Mesothelial cell of epicardium (in vitro differentiated cells): ENCODE measurements at places on chromosomes 5 and 9. TPM values are rescaled to one million over a fixed set of nuclear protein-coding genes. Genes with fewer than 3 reads are reported as not detected.

DNA sequence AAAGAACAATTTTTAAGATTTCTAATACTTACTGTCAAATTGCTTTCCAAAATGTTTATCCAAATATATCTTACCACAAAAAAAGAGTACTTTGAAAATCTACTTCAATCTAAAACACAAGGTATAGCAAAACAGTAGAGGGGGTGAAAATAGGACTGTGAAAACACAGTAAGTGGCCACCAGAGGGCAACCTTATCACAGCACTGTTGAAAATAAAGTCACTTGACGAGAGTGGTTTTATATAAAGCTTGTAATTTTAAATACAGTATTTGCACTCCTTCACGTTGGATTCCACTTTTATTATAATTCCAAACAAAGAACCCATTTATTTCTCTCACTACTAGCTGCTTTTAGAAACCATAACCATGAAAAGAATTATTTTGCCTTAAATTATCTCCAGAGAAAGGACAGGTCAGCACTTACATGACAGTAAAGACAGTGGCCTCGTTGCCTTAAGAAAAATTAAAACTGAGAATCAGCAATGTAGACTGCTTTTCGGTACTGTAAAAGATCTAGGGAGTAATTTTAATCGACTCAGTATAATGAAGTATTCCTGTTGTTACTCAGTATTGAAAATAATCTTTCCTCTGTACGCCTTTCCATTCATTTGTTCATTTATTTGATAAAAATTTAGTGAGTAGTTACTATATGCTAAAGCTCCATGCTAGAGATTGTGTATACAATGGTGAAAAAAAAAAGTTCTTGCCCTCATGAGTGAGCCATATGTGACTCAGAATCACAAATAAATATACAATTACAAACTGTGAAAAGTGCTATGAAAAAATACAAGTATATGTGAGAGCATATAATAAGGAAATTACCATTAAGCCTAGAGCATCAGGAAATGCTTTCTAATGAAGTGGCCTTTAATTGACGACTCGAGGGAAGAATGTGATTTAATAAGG, 40.0 kb upstream of the CDK5RAP2 start:
- peak; percentile 45 for DNase-seq

DNA sequence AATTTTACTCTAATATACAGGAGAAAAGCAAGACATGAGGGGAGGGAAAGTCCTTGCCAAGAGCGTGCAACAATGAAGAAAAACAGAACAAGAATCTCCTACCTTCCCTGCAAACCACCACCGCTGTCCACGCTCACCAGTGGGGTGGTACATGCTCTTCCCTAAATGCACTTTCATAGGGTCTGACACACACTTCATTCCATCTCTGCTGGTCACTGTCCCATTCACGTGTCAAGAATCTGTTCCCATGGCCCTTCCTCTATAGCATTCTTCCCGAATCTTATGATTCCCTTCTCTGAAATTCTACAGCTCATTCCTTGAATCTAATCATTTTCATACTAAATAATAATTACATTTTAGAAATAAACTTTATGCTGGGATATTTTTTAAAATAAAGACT, 11.4 kb upstream of the DNAH5 start:
- DNase-seq, result no peak

- no peak for DNase-seq
These were observed 157.7 kb upstream of the POU5F2 start for GRCh38 chr5:93899026-93899600.

GRCh38 chr5:96743805-96744204, 63.9 kb downstream of the ERAP1 start:
- DNase-seq, result no peak

- DNase-seq, result no peak
These were observed 65.0 kb downstream of the ST8SIA4 start for GRCh38 chr5:100838048-100838473.

Gene REXO4
- total RNA-seq, result 26.1 to 28.2 TPM (median 27.0 TPM) in 3 replicates

GRCh38 chr5:116652196-116652729, 77.6 kb upstream of the SEMA6A start:
- DNase-seq, result peak; percentile 40

Gene SLC34A3
- total RNA-seq, result 0.23 to 0.27 TPM in 2 of 3 replicates, not detected in the other

DNA sequence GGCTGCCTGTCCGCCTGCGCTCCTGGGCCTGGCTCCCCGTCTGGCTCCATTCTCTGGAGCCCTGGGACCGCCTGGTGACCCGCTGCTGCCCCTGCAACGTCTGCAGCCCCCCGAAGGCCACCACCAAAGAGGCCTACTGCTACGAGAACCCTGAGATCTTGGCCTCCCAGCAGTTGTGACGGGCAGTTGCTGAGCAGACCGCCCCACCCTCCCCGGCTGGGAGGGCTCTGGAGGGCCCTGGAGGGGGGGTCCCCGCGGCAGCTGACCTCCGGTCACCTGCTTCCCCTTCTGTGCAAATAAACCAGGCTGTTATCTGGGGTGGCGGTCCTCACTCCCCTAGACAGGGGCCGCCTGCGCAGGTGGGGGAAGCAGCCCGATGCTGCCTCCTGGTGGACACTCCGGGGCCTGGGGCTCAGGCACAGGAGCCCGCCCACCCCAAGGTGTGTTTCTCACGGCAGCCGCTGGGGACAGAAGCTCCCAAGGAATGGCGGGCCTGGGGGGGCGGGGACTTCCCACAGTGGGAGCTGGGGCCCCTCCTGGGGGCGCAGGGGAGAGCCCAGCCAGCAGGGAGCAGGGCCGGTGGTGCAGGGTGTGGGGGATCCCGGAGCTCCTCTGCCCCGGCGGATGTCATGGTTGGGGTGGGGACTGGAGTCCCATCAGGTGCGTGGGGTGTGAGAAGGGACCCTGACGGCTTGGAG, 4.7 kb upstream of the TUBB4B start:
- peak; percentile 95 for DNase-seq

Gene PDZD2
- 21.5 to 23.1 TPM (median 22.1 TPM) in 3 replicates for total RNA-seq

DNA sequence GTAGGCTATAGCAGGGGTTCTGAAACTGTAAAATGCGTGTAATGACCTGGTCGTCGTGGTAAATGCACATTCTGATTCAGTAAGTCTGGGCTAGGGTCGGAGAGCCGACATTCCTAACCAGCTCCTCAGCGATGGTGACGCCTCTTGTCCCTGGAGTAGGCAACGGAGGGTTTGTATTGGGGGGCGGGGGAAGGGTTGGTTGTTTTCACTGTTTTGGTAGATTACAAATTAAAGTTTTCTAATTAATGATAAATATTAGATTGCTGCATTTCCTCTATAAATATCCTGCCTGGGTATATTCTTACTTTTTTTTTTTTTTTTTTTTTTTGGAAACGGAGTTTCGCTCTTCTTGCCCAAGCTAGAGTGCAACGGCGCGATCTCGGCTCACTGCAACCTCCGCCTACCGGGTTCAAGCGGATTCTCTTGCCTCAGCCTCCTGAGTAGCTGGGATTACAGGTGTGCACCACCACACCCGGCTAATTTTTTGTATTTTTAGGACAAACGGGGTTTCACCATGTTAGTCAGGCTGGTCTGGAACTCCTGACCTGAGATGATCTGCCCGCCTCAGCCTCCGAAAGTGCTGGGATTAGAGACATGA, 566 bp upstream of the ALDH7A1 start:
- no peak for DNase-seq

DNA sequence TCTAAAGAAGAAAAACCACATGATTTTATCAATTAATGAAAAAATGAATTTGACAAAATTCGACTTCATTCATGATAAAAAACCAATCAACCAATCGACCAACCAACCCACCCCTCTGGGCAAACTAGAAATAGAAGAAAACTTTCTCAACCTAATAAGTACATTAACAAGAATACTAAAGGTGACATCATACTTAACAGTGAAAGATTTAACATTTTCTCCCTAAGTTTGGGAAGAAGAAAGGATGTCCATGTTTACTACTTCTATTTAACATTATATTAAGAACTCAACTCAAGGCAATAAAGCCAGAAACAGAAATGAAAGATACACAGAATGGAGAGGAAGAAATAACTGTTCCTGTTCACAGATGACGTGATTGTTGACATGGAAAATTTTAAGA, 476.1 kb upstream of the MEF2C start:
- no peak for DNase-seq

GRCh38 chr5:181173420-181174342, 26.3 kb downstream of the OR2V2 start:
- DNase-seq, result no peak

Gene OBP2B
- total RNA-seq, result not detected in 3 replicates

Gene FBP2
- not detected in 3 replicates for total RNA-seq

- DNase-seq, result no peak
These were observed 84.0 kb downstream of the SEC61B start for GRCh38 chr9:99305820-99306811.

Gene GABRP
- 274 to 327 TPM (median 301 TPM) in 3 replicates for total RNA-seq

- no peak for DNase-seq
These were observed 428.8 kb downstream of the ARHGEF28 start for GRCh38 chr5:74054641-74055421.

GRCh38 chr5:143619040-143619439, 192.9 kb upstream of the HMHB1 start:
- DNase-seq, result no peak

Gene HTR1A
- 0.13 TPM in 1 of 3 replicates, not detected in the others for total RNA-seq

Gene SLC6A18
- not detected in 3 replicates for total RNA-seq

GRCh38 chr5:66475731-66476130, 120.5 kb upstream of the MAST4 start:
- DNase-seq, result no peak

GRCh38 chr5:152072091-152072490, 147.4 kb upstream of the GLRA1 start:
- no peak for DNase-seq

DNA sequence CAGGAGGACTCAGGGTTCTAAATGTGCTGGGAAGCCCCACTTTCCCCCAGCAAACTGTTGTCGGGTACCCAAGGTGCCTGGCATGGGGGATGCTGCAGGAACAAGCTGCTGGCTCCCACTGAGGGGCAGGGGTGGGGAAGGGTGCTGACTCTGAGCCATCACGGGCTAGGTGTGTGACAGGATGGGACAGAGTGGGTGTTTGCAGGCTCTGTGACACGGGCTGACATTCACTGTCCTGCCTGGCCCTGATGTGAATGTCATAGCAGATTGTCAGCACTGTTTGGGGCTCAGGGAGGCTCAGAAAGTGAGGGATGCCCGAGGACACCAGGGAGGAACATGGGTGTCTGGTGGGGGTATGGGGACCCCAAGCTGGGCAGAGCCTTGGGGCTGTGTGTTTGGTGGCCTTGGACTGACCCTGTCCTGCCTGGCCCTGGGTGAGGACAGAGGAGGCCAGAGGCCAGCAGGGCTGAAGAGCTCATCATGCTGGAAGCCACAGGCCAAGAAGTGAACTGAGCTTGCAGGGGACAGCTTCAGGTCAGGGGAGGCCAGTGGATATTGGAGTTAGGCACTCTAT, 20.6 kb downstream of the WNK2 start:
- DNase-seq, result no peak

DNA sequence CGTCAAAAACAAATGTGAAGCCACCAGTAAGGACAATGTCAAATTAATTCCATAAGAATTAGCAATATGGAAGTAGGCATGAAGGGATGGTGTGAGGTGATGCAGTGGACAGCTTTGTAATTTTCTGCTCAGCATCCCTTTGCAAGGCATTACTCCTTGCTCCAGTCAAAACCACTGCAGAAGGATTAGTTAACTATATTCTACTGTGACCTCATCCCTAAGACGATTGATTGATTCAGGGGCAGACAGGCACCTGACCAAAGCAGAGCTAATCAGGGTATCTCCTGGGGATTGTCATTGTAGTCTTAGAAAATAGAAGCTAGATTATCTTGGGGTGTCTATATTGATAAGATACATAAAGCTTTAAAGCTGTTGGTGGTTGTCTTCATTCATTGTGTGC, 98.7 kb downstream of the NMUR2 start:
- no peak for DNase-seq

Gene GLRA1
- total RNA-seq, result not detected in 3 replicates

GRCh38 chr9:38244971-38245370, 147.5 kb upstream of the ALDH1B1 start:
- no peak for DNase-seq

DNA sequence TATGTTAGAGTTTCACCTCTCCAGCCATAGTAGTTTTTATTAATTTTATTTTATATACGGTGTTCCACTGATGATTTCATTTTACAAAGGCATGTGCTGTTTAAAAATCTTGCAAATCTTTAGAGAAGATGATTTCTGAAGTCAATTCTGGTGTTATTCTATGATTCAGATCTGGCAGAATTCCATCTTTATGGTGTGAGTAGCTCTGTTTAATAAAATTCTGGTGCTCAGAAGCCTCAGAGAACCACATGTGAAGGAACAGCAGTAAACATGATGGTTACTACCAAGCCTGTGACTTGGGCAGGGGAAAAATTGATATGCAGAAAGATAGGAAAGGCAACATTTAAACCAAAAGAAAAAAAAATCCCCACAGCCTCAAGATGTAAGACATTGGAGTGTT, 299.7 kb downstream of the NPR3 start:
- DNase-seq, result no peak

GRCh38 chr9:98037357-98037756, 19.2 kb upstream of the NANS start:
- DNase-seq, result no peak

- no peak for DNase-seq
These were observed 395.4 kb downstream of the CSNK1G3 start for GRCh38 chr5:123907349-123907748.

DNA sequence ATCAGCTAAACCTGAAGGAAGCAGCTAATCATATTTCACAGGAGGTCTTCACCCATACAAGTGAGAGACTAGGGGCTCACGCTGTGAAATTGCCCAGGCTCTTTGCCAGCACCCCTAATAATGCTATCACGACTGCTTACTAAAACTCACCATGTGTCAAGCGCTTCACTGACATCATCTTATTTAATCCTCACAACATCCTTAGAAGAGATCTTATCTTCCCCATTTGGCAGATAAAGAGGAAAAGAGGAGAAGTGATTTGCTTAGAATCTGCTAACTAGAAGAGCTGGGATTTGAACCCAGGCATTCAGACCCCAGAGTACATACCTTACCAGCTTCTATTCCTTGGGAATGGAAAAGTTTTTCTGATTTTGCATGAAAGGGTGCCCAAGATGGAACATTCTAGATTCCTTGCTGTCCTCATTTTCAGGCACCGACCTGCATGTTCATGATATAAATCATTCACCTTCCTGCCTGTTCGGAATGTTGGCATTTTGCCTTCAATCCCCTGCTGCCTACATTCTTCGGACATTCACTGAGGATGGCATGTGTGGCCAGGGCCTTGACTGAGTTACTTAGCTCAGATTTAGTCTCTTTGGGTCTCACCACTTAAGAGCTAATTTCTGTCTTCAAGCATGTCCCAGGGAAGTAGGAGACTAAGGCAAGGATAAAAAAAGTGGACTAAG, 88.1 kb downstream of the SH3TC2 start:
- DNase-seq, result no peak

DNA sequence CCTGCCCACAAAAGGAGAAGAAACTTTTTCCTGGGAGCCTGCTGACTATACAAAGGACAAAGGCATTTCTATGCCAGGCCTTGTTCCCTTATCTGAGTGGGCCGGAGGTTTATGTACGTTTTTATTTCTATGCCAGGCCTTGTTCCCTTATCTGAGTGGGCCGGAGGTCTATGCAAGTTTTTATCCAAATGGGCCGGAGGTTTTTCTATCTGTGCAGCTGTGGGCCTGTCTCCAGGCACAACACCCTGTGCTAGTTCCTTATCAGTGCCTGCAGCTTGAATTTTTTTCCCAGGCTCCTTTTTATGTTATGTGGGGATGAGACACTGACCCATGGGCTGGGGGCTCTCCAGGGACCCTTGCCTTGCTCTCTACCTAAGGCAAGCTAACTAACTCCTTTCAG, 5.5 kb downstream of the SLC25A2 start:
- no peak for DNase-seq

- no peak for DNase-seq
These were observed 9.7 kb upstream of the MSMP start for GRCh38 chr9:35763803-35764202.

Gene KIAA1191
- 91.3 to 94.5 TPM (median 91.8 TPM) in 3 replicates for total RNA-seq

GRCh38 chr5:167528651-167529050, 762.8 kb upstream of the WWC1 start:
- DNase-seq, result no peak

Gene SLC25A51
- 22.1 to 26.0 TPM (median 22.6 TPM) in 3 replicates for total RNA-seq

- no peak for DNase-seq
These were observed 377.7 kb upstream of the IRX1 start for GRCh38 chr5:3217771-3218495.
